T-helper 1 cell (primary cell): ENCODE measurements at places on chromosomes 6 and 20.

GRCh38 chr6:79984261-79984660 is 20.2 kb upstream of the TTK start:
- no peak for DNase-seq

DNA sequence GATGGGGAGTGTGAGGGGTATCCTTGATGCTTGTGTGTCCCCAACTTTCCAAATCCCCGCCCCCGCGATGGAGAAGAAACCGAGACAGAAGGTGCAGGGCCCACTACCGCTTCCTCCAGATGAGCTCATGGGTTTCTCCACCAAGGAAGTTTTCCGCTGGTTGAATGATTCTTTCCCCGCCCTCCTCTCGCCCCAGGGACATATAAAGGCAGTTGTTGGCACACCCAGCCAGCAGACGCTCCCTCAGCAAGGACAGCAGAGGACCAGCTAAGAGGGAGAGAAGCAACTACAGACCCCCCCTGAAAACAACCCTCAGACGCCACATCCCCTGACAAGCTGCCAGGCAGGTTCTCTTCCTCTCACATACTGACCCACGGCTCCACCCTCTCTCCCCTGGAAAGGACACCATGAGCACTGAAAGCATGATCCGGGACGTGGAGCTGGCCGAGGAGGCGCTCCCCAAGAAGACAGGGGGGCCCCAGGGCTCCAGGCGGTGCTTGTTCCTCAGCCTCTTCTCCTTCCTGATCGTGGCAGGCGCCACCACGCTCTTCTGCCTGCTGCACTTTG is at the start of gene TNF:
Gene TNF, plus strand, starts transcription at position 231 of the 567 bp plus-strand sequence. Its CDS starts 177 bp downstream, at position 408.
- DNase-seq: peak; percentile 89

- DNase-seq: no peak
Measured at GRCh38 chr6:43020847-43021246, 576 bp upstream of the RRP36 start.

DNA sequence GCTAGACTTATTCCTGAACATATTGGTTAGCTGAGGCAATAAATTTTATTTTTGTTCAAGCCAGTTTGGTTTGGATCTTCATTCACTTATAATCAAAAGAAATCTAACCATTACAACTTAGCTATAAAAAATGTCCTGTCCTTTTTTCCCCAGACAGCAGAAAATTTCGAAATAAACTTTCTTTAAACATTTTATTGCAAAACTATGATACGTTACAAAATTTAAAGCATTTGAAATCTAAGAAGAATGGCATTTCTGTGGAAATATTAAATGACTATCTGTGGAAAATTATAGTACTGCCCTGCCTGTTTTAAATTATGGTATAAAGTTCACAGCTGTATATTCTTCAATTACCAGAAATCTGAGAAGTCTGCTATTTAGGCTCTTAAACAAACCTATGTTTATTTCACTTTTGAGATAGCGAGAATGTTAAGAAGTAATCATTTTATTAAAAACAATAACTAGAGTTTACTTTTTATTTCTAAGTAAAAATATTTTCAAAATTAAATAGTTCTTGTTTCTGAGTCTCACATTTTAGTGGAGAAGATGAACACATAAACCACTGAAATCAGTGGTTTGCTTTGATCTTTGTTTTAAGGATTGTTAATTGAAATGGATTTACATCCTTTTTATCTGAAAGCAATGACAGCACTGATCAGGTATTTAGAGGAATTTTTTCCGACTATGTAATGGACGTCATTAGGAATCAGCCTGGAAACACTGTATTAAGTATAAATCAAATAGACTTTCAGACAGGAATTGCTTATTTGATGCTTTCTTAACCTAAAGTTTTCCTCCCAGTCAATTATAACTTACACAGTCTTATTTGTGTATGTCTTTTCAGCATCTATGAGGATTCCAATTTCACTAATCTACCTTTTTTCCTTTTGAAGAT is 553.7 kb downstream of the COL12A1 start:
- no peak for DNase-seq

- DNase-seq: no peak
Measured at GRCh38 chr6:14194483-14194882, 76.9 kb downstream of the CD83 start.

DNA sequence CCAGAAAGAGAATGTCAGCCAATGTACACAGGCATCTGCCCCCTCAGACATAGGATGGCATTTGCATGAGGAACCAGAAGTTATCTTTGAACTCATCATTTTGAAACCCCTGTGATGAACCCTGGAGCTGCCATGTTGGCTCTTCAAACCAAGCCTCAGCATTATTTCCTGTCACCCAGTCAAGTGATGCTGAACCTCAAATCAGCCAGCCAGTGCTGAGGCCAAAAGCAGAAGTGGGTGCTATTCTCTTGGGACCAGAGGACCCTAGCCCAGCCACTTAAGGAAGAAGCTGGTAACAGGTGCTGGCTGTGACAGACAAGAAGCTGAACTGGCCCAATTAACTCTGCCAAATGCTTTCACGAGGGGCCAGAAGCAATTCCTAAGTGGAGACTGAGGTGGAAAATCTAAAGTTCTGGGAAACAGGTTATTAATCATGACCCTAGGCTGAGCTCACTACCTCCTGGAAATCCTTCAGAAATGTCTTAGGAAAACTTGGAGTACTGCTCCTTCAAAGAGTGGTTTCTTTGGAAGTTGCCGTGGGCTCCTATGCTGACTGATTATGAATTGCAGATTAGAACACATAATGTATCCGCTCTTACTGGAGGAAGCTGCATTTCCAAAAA is 4.0 kb downstream of the PKIG start:
- DNase-seq: no peak

GRCh38 chr6:167293088-167293589 is 2.0 kb downstream of the UNC93A start:
- no peak for DNase-seq

GRCh38 chr6:143598466-143599080 is 79.2 kb upstream of the PHACTR2 start:
- no peak for DNase-seq

GRCh38 chr6:87336367-87336766 is 7.3 kb upstream of the GJB7 start:
- DNase-seq: no peak

DNA sequence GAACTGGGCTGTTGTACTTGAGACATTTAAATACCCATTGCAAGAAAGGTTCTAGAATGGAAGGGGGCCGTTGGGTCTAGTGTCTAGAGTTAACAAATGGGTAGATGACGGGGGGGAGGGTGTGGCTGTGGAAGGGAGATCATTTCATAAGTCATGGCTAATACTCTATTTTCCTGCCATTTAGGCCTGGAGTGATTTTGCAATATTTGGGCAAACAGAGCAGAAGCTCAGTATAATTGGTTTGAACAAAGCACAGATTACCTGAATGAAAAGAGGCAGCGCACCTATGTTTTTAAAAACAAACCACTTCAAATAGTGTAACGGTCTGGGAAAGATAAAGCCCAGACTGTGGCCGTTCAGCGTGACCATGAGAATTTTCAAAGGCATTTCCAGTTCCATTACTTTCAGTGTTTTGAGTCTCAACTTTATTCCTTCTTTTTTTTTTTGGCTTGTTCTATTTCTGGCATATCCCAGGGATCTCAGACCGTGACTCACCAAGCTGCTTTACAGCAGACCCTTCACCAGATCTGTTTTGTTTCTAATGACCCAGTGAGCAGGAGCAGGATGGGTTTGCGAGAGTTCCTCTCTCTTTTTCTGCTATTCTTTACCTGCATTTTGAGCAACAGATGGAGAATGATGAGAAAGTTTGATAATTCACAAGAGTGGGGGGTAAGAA is 73.7 kb downstream of the LYRM2 start:
- DNase-seq: no peak

DNA sequence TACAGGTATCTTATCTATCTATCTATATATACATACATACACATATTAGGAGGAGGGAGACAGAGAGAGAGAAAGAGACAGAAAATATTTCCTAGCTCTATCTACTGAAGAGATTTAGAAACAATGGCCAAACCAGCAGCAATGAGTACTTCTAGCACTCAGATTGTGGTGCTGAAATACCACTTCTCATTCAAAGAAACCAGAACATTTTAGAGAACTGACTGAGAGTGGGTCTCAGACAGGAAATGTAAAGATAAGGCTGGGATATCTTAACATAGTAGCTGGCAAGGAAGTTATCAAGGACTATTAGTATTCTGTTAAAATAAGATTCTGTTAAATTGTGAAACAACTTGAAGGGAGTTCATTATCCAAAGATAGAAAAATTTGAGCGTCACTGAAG is 57.0 kb downstream of the DNAAF9 start:
- DNase-seq: no peak

DNA sequence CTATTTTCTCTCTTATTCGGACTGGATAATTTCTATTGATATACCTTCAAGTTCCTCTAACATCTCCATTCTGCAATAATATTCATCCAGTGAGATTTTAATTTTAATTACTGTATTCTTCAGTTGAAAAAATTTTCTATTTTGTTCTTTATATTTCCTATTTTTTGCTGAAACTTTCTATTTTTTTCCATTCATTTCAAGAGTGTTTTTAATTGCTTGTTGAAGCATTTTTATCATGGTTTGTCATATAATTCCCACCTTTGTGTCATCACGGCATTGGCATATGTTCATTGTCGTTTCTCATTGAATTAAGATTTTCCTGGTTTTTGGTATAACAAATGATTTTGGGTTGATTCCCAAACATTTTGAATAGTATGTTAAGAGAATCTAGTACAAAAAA is 214.9 kb upstream of the HDDC2 start:
- DNase-seq: no peak

DNA sequence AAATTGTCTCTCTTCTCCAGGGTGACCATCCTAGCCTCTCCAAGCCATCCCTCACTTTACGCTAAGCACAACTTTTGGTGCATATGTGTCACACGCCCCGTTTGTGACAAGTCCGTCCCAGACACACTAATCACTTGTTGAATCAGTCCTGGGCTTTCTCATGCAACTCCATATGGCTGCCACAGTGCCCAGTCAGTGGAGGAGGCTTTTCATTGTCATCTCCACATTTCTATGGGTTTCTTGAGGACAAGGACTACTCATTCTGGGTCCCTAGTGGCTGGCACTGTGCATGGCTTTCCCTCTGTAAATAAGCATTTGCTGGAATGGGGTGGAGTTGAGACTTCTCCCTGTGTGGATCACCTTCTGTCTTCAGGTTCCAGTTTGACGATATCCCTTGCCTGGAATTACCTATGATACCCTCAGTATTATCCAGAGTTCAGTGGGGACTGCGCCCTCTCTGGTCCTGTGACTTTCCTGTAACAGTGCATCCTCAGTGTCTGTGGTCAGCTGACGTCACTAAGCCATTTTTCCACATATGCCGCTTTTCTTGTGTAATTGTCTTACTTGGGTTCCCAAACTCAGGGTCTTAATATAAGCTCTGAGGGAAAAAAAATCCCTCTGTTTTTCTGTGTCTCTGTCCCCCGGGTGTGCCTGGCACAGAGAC is 59.8 kb upstream of the MYL9 start:
- DNase-seq: no peak

- no peak for DNase-seq
Measured at GRCh38 chr20:58746620-58747019, 54.0 kb downstream of the NPEPL1 start.

DNA sequence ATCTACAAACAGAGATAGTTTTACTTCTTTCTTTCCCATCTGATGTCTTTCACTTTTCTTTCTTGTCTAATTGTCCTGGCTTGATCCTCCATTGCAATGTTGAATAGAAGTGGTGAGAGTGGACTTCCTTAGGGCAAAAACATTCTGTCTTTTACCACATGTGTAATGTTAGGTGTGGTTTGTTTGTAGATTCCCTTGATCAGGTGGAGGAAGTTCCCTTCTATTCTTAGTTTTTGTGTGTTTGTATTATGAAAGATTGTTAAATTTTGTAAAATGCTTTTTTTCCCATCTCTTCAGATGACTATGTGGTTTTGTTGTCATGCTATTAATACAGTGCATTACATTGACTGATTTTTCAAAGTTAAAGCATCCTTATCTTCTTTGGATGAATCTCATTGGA is 41.6 kb upstream of the DUSP22 start:
- DNase-seq: no peak

GRCh38 chr6:169939554-169940164 is 188.2 kb downstream of the ERMARD start:
- no peak for DNase-seq

- no peak for DNase-seq
Measured at GRCh38 chr6:18501663-18502013, 114.5 kb downstream of the RNF144B start.

- no peak for DNase-seq
Measured at GRCh38 chr20:23624324-23624691, 13.4 kb downstream of the CST3 start.

GRCh38 chr6:28258877-28259777 is at the start of gene NKAPL:
Gene NKAPL, plus strand, starts transcription at chr6:28259297. Its CDS starts 75 bp downstream, at chr6:28259372.
- DNase-seq: peak; percentile 52

DNA sequence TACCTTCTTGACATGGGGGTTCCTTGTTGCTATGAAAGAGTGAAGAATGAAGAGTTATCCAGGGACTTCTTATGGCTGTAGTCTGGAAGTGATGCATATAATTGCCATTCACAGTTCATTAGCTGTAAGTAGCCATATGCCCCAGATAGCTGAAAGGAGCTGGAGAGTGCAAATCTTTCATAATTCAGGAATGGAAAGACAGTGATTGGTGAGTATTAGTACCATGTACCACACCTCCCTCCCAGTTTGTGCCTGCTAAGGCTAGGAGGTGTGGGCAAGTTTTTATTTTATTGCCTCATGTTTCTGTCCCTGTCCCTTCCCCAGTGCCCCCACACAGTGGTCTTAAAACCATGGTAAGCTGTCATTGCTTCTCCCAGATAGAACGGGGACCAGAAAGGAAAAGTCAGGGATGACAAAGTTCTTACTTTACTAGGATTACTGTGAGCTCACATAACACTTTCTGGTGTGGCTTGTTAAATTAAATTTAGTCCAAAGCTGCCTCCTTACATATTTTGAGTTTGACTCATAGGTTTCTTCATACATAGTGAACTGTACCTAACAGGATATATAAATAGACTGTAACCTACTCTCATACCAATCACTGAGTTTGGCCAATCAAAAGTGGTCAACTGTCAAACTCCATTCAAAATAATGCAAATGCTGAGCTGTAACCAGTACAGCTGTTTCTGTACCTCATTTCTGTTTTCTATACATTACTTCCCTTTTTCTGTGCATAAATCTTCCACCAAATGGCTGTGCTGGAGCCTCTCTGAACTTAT is 119.4 kb downstream of the RFPL4B start:
- no peak for DNase-seq

GRCh38 chr6:37288247-37288646 is 30.3 kb upstream of the TMEM217 start:
- no peak for DNase-seq

- DNase-seq: no peak
Measured at GRCh38 chr20:33863440-33864323, 52.5 kb downstream of the CHMP4B start.

GRCh38 chr6:20455251-20455940 is 53.7 kb downstream of the E2F3 start:
- DNase-seq: no peak

DNA sequence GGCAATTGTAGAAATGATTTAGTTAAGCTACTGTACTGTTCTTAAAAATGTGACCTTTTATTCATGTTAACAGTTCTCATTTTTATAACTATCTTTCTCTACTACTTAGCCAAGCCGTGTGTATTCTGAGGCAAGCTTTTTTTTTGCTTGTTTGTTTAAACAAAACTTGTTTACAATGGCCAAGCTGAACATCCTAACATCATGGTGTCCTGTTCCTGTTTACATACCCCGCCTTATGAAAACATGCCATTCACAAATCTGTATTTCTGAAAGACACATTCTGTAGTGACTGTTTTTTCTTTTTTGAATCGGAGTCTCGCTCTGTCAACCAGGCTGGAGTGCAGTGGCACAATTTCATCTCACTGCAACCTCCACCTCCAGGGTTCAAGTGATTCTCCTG is 140.9 kb downstream of the NCOA3 start:
- no peak for DNase-seq
